CD4-positive, alpha-beta T cell treated with Interleukin-4 for 4 hours (primary cell): ENCODE measurements at places on chromosomes 7 and 10.

GRCh38 chr10:87896216-87896615, 32.8 kb downstream of the PTEN start:
- no peak for DNase-seq

DNA sequence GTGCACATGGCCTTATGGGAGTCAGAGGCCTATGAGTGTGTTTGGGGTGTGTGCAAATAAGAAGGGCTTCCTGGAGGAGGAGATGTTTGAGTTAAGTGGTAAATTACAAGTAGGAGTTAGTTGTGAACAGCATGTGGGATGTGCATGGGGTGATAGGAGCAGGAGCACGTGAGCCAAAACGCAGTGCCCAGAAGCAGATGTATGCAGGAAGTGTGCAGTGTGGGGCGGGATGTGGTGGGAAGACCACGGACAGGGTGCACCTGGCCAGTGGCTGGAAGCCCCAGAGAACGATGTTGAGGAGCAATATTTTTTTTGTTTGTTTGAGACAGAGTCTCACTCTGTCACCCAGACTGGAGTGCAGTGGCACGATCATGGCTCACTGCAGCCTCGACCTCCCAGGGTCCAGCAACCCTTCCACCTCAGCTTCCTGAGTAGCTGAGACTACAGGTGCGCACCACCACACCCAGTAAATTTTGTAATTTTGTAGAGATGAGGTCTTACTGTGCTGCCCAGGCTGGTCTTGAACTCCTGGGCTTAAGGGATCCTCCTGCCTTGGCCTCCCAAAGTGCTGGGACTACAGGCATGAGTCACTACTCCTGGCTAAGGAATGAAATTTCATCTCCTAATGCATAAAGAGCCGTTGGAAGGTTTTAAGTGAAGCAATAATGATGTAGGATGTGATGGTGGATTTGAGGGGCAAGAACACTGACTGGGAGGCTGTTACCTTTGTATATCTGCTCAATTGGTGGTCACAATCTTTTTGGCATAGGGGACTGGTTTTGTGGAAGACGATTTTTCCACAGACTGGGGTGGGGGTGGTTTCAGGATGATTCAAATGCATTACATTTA, 78.4 kb downstream of the LYZL2 start:
- DNase-seq: no peak

GRCh38 chr7:18213652-18214051, 186.0 kb upstream of the PRPS1L1 start:
- no peak for DNase-seq

DNA sequence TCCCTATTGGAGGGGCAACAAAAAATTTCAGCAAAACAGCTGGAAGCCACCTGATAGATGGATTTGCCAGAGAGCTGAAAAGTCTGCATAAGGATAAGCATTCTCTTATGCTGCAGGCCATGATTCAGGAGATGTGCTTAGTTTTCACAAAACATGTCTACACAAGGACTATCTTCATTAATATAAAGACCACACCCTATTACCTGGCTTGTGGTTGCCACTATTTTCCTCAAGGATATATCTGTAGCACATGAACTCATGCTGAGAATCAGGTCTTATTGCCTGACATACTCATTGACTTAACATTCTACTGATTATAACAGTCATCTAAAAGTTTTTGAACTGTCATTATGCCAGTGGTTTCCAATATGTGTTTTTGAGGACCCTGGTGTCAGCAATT, 7.1 kb upstream of the COL17A1 start:
- no peak for DNase-seq

GRCh38 chr10:33334153-33334804, at the start of gene NRP1:
Gene NRP1 (minus strand): TSS chr10:33334667. CDS start chr10:33334382, 285 bp downstream.
- no peak for DNase-seq

DNA sequence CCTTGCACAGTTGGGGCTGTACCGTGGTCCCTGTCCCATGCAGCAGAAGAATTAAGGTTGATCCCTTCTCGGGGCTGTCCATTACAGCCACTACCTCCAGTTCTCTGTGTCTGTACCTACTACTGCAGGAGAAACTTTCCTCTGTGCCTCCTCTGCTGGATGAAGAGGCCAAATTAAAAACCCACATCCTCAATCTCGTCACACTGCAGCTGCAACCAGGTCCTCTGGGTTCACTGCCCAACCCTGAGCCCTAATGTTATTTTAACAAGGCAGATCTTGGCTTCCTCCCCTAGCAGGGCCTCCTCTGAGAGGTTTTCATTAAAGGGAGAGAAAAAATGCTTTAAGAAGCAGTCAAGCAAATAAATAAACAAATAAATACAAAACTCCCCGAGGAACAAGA, 66.6 kb downstream of the PLXNA4 start:
- DNase-seq: no peak

GRCh38 chr10:88865281-88865876, 13.7 kb upstream of the ANKRD22 start:
- DNase-seq: no peak
